ENCODE measurements at places on chromosomes 6 and 20. TPM values are rescaled to one million over a fixed set of nuclear protein-coding genes. Genes with fewer than 3 reads are reported as not detected.

Gene TENT5A
- 2.4 TPM for total RNA-seq

Gene HCK
- 1.1 TPM for total RNA-seq

Gene ADAT2
- total RNA-seq, result 29.0 TPM

DNA sequence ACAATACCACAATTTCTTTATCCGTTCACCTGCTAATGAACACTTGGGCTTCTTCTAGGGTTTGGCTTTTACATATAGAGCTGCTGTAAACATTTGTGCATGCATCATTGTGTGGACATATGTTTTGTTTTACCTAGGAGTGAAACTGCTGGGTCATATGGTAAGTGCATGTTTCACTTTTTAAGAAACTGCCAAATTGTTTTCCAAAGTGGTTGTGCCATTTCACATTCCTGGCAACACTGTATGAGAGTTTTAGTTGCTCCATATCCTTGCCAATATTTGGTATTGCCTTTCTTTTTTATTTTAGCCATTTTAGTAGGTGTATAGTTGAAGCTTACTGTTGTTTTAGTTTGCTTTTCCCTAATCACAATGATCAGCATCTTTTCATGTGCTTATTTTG lies 14.1 kb upstream of the RPN2 start:
- no peak for DNase-seq

- DNase-seq, result no peak
Measured at GRCh38 chr6:142235272-142235671, 66.5 kb upstream of the ADGRG6 start.

- no peak for DNase-seq
Measured at GRCh38 chr6:124064317-124065113, 260.9 kb downstream of the NKAIN2 start.

DNA sequence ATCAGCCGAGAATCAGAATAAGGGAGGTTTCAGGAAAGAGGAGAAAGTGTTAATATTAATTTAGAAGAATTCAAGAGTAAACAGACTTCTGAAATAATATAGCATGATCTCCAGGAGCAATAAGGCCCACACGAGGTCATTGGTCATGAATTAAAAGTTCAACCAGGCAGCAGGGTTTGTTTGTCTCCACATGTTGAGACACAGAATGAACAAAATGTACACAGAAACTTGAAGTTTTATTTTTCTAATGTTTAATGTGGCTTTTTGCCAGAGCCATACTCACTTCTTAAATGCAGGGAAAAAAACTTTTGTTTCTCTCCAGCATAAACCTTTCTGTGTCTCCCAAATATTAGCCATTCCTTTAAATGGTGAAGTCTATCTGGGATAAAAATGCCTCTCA lies 504.5 kb downstream of the HDGFL1 start:
- DNase-seq, result no peak

GRCh38 chr20:49100972-49101371 lies 54.9 kb downstream of the CSE1L start:
- no peak for DNase-seq

Gene OPRM1
- not detected for total RNA-seq

GRCh38 chr6:6842291-6842690 lies 253.8 kb downstream of the LY86 start:
- no peak for DNase-seq

Gene GNAS-AS1
- total RNA-seq, result 2.3 TPM

DNA sequence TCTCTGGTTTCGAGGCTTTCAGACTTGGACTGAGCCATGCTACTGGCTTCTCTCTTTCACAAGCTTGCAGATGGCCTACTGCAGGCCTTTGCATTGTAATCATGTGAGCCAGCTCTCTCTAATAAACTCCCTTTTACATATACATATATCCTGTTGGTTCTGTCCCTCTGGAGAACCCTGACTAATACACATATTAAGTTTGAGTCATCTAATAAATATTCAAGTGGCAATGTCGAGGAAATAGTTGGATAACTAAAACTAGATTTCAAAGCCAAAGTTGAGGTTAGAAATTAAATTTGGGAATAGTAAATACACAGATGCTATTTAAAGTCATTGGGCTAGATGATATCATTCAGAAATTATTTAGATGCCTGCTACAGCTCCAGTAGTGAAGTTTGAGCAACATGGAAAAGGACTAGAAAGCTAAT lies 1343.4 kb downstream of the GRIK2 start:
- DNase-seq, result no peak

Gene GMEB2
- total RNA-seq, result 17.5 TPM

DNA sequence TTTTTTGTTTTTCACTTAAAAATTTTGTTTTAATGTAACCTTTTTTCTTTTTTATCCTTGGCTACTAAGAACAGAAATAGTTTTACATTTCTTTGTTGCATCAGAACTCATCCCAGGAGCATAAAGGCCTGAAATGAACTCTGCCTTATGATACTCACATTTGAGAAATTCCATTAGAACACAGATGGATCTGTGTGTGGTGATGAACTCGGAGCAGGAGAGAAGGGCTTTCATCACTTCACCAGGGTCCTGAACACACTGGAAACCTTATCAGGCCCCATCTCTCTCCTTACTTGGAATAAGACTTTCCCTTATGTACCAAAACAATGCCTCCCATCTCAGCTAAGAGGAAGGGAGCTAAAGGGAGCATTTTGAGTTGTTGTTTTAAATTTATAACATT lies 139.4 kb downstream of the PHF3 start:
- no peak for DNase-seq

Gene SRSF12
- total RNA-seq, result 0.46 TPM

Gene EYA2
- total RNA-seq, result not detected

DNA sequence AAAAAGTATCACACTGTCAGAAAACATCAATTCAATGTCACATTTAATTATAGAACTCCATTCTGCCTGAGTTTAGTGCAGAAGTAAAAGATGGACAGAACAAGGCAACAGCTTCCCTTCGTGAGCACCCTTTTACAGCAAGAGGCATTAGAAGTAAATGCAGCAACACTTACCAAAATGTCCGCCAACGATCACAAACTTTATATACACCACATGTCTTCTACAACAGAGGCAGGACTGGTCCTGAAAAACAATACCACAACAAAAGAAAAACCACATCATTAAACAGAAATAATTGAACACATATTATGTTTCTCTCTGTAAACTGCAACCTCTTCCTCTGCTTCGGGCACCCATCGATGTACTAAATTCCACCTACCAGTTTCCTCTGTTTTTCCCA lies 92.9 kb downstream of the FYN start:
- no peak for DNase-seq

Gene ADGB
- total RNA-seq, result 0.14 TPM

Gene ITPR3
- total RNA-seq, result 52.5 TPM

DNA sequence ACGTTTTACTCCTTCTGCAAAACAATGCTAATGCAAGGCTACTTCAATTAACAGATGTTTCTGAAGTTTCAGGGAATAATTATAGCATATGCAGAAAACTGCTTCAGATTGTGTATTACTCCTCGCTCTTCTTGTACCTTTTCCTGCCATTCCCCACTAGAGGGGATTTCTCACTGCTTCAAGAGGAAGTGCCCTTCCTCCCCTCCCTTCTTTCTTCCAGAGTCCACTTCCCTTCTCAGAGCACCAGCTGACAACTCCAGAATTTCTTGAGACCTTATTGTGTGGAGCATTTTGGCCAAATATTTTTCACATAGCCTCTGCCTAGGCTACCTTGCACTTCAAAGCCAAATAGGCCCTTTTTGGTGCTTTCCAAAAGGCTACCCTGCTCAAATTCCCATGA lies 12.7 kb upstream of the MCUR1 start:
- DNase-seq, result no peak

GRCh38 chr6:85323435-85324040 lies 126.3 kb upstream of the NT5E start:
- DNase-seq, result peak; percentile 81

DNA sequence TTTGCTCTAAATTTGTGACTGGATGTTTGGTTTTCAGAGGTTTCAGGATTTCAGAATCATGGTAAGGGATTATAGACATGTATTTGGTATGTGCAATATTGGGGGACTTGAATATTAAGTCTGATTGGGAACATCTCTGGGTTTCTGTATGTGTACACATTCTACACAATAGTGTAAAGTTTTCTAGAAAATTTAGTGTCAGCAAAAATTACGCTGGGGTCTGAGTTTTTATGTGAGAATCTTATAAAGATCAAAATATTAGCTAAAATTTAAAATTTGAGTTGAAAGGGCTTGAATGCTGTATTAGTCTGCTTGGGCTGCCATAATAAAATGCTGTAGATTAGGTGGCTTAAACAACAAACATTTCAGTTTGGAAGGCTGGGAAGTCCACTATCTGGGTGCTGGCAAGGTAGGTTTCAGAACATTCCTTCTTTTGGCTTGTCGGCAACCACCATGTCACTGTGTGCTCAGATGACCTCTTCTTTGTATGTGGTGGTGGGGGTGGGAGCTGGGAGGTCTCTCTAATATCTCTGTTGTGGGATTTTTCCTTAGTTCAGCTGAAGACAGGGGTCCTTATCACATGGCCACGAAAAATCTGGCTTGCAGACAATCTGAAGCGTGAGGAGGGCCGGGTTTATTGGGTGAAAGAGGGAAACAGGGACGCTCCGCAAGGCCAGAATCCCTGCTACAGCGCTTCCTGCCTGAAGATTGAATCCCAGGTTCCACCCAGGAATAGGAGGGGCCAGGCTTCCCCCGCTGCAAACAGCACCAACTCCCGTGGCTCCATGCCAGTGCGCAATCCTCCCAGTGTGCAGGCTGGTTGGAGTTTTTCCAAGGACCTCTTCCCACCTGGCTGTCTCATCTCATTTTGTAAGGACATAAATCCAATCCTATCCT lies 299.7 kb downstream of the PLCB1 start:
- DNase-seq, result no peak

GRCh38 chr6:168363811-168364792 lies 44.5 kb upstream of the DACT2 start:
- no peak for DNase-seq

- DNase-seq, result no peak
Measured at GRCh38 chr20:4217349-4217841, 202.0 kb upstream of the RNF24 start.

DNA sequence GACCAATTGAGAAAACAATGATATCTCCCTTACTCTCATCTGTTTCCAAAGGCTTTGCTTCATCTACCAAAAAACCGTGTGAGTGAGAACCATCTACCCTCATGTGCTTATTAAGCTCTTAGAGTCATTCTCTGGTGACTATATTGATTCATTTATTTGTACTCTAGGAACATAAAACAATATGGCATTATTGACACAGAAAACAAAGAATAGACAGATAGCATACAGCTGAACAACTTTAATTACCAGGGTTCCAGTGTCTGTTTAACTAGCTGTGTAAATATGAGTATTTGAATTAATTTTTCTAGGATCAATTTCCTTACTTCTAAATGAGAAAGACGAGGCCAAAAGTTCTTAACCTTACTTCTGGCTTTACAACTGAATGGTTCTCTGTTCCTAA lies 31.3 kb upstream of the HEY2 start:
- no peak for DNase-seq

Gene OR12D3
- total RNA-seq, result not detected

Gene EXOC2
- total RNA-seq, result 46.1 TPM

GRCh38 chr6:42963855-42964605 lies 3.5 kb downstream of the GNMT start:
- DNase-seq, result no peak

DNA sequence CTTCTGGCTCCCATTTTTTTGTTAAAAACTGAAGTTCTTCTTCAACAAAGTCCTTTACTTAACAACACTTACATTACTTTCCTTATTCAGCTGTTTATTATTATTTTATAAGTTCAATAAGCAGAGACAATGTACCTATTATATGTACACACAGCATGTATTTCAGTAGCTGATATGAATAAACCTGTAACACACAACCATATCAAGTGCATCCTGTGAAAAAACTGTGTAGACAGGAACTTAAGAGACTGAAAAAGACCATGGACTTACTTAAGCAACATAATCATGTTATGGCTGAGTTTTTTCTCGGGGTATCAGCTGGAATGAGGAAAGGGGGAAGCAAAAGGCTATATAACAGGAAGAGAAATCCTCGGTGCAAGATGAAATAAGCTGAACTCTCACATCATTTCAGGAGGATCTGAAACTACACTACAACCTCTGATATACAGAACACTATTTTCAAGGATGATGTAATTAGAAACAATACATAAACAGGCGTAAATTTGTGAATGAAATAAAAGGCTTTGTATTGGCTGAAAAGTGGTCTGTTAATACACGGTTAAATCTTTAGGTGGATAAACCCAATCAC lies 70.9 kb downstream of the REV3L start:
- DNase-seq, result no peak

Gene BCAS4
- total RNA-seq, result 26.7 TPM

GRCh38 chr20:52179331-52180179 lies 12.0 kb downstream of the ZFP64 start:
- peak; percentile 20 for DNase-seq

- no peak for DNase-seq
Measured at GRCh38 chr20:3818155-3819151, 1.9 kb upstream of the AP5S1 start.

DNA sequence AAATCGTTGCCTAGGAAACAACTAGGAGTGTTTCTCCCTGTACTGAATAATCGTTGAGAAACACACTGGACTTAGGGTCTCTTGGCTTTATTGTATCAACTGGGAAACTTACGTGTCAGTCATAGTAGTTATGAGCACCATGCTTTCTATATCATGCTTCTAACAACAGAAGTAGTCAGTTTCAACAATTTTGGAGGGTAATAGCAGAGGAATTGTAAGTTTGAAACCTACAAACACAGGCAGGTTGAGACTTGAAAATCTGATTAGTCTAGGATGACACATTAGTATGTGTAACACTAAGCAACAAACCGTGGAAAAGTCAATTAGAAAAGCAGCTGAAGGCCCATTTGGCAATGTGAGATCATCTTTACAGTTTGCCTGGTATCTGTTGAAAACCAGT lies 43.9 kb upstream of the FABP7 start:
- DNase-seq, result no peak
